ENCODE measurements at places on chromosomes 2 and 18.

DNA sequence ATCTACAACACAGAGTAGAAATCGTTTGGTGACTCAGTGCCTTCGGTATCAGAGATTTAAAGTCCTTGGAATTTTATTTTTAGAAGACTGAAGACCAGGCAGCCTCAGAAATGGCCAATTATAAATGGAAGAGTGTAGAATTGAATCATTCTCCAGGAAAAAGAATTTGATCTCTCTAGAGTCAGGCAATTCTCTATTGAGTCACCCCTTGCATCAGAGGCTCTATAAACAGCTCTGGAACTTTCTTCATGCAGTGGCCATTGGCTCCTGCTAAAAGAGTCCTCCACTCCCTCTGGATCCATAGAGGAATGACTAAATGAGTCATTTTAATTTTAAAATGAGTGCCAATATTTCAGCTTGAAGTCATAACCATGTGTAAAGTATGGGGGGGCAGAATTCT is 816.2 kb downstream of the TDRD15 start:
- DNase-seq, result no peak

- no peak for DNase-seq
Observed at GRCh38 chr18:10401930-10402329, 52.5 kb upstream of the APCDD1 start.

- no peak for DNase-seq
Observed at GRCh38 chr2:230668184-230668938, 44.3 kb upstream of the CAB39 start.

- DNase-seq, result no peak
Observed at GRCh38 chr18:36582988-36583745, 245.6 kb downstream of the TPGS2 start.

DNA sequence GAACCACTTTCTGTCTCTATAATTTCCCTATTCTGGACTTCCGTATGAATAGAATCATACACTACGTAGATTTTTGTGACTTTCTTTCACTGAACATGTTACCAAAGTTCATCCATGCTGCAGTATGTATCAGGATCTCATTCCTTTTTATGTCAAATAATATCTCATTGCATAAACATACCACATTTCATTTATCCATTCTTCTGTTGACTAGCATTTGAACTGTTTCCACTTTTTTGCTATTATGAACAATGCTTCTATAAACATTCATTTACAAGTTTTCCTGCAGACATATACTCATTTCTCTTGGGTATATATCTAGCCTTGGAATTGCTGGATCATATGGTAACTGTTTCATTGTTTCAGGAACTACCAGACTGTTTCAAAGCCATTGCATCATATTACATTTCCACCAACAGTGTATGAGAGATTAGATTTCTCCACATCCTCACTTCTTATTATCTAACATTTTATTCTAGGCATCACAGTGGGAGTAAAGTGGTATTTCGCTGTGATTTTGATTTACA is 186.2 kb downstream of the DYM start:
- DNase-seq, result no peak

DNA sequence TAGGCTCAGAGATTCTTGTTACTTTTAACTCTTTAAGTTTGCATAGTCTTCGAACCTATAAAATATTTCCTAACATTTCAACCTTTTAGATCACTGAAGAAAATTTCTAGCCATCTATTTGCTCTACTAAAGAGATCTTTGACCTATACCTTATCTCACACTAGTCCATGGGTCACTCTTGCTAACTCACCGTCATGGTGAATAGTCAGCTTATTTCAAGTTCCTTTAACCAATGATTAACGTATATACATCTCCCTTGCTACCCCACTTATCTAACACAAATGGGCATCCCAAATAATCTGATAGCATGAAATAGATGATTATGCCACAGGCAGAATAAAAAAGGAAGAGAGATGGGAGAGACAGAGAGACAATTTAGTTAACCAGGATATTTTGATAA is 303.1 kb downstream of the GPD2 start:
- no peak for DNase-seq

- DNase-seq, result no peak
Observed at GRCh38 chr18:9658087-9658641, 43.8 kb upstream of the PPP4R1 start.

- no peak for DNase-seq
Observed at GRCh38 chr2:10296142-10296541, 6.6 kb upstream of the HPCAL1 start.

- no peak for DNase-seq
Observed at GRCh38 chr2:62817995-62818713, 112.6 kb downstream of the EHBP1 start.

DNA sequence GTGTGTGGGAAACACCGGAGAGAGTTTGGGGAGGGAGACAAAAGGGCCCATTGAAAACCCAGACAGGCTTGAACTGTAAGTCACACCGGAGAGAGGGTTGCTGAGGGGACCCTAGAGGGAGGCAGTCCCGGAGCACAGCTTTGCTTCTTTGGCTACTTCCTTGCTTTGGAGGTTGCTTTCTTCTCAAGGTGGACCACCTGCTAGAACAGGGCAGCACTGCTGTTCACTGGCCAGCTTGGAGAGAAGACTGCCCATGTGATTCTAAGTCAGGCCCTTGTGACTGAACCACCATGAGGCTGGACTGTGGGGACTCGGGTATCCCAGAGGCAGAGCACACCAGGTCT is 4.4 kb downstream of the ACTG2 start:
- no peak for DNase-seq

DNA sequence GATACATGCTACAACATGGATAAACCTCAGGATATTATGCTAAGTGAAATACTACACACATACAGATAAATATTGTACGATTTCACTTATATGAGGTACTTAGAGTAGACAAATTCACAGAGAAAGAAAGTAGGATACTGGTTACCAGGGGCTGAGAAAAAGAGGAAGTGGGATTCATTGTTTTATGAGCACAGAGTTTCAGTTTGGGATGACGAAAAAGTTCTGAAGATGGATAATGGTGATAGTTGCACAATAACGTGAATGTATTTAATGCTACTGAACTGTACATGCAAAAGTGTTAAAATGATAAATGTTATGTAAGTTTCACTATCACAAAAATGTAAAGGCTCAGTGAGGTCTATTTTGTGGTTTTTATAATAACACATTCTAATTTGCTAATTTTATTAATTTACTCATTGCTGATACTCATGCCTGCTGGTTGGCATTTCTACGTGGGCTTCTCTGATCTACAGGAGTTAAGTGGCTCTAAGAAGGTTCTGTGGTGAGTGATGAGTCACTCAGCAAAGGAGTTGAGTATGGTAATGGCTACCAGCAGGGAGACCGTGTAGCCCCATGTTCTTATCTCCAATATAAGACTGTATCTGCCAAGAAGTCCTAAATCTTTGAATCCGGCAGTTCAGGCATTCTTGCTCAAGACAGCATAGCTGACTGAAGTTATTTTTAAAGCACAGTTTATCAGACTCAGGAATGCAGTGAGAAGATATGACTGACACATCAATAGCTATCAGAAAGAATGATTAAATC is 41.1 kb downstream of the UPP2 start:
- no peak for DNase-seq

- no peak for DNase-seq
Observed at GRCh38 chr2:38440655-38441054, 63.6 kb upstream of the ATL2 start.

DNA sequence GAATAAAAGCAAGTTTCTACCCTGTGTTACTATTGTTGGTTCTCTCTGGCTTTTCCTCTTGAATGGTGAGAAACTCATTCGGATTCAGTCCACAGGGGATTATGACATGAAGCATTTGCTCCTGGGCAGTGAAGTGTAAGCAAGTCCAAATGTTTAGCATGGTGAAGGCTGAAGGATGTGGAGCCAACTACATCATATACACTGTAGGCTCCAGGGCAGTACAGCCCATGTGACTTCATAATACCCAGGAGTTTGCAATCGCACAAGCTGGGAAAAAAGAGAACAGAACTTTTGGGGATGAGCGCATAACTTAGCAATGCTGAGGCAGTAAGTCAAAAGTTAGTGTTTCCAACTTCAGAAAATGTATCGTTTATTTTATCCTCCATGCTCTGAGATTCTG is 695.7 kb upstream of the POU3F3 start:
- no peak for DNase-seq

DNA sequence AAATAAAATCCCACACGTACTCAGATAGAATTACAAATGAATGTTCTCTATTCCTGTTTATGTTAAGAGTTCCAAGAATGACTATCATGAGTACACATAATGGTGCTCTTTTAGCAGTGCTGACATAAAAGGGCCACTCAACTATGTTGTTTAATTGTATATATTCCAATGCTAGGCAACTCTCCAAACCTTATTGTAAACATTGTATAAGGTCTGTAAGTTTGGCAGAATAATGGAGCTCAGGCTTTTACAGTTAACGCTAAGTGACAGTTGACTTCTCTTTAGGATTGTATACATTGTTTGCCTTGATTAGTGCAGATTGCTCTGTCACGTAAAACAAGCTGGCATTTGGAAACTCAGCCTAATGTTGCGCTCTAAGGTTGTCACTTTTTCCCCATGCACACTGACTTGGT is 20.8 kb downstream of the RBMS1 start:
- DNase-seq, result no peak

Data from activated naive CD4-positive, alpha-beta T cell (primary cell).